ENCODE measurements at places on chromosomes 7 and 10.

GRCh38 chr7:141567432-141567831, 16.2 kb downstream of the AGK start:
- no peak for DNase-seq

GRCh38 chr7:99499371-99499720, 735 bp downstream of the ZNF394 start:
- no peak for DNase-seq

GRCh38 chr7:132934017-132934416, 147.9 kb downstream of the CHCHD3 start:
- DNase-seq: no peak

DNA sequence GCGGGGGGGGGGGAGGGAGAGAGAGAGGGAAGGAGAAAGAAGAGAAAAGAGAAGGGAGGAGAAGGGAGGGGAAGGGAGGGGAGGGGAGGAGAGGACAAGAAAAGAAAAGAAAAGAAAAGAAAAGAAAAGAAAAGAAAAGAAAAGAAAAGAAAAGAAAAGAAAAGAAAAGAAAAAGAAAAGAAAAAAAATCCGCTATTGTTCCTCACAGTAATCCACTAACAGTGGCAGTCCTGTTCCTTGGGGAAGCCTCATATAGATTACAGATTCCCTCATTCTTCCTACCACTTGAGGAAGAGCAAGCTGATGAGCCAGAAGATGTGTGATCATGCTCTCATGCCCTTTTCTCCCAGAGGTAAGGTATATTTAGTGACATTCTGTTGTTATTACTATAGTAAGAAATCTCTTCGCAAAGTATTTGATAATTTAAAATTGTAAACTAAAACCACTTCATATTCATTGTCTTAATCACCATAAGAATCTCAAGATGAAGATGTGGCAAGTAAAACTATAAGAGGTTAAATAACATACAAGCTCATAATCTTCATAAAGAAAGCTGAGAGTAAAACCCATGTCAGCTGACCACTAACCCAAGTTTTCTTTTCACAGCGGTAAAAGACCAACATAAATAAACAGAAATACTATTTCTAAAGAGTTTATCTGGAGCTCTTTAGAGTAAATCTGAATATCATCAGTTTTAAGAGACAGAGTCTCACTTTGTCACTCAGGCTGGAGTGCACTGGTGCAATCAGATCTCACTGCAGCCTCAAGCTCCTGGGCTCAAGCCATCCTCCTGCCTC, 128.1 kb downstream of the JMJD1C start:
- DNase-seq: no peak

DNA sequence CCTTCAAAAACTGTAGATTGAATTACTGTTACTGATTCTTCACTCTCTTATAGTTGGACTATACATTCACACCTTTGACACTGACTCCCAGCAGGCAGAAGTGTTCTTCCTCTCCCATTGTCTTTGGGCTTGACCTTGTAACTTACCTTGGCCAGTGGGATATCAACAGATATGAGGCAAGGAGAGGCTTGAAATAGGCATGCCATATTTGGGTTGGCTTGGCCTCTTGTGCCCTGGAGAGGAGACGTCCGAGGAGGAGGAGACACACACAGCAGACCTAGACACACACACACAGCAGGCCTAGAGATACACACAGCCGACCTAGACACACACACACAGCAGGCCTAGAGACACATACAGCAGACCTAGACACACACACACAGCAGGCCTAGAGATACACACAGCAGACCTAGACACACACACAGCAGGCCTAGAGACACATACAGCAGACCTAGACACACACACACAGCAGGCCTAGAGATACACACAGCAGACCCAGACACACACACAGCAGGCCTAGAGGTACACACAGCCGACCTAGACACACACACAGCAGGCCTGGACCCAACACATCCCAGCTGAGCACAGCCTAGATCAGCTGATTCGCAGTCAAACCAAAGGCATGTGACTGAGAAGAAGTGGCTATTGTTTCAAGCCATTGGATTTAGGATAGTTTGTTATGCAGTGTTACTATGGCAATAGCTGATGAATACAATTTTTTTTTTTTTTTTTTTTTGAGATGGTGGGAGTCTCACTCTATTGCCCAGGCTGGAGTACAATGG, 12.5 kb upstream of the GNA12 start:
- no peak for DNase-seq

- DNase-seq: peak; percentile 31
Observed at GRCh38 chr10:24848195-24848594, 104.2 kb downstream of the PRTFDC1 start.

DNA sequence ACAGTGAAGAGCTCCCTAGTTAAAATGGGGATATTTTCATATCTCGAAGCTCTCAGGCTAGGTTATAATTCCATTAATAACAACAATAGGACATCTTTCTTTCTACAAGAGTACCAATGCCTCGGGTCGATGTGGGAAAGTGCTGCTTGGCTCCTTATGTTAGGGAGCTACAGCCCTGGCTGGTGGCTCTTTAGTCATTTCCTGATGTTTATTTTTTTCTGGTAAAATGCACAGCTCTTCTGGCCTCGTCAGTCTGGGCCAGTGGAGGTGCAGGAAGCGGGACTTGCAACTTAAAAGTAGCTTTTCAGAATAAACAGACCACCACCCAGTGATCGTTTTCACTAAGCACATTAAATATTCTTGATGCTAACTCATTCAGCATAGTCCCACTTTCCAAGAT, 58.3 kb downstream of the MKX start:
- peak; percentile 13 for DNase-seq

- no peak for DNase-seq
Observed at GRCh38 chr7:83837683-83838082, 188.7 kb upstream of the SEMA3E start.

DNA sequence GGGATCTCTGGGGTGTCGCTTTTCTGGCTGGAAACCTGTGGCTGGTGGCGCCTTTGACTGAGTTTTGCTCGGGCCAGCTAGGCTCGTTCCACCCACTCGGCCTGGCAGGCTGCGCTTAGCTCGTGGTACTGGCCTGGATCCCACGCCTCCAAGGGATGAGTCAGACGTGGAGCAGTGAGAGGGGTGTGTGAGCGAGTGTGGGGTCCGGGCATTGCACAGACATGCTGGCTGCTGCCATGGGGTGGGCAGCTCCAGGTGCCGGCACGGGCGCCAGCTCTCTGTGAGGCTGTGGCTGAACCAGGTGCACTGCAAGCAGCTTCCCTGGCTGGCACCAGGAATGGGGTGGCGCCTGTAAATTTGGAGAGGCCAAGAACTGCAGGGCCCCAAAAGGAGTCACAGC, 63.1 kb upstream of the CACNA2D1 start:
- no peak for DNase-seq

GRCh38 chr7:78530351-78530750, 731.8 kb downstream of the PHTF2 start:
- DNase-seq: peak; percentile 76

- DNase-seq: no peak
Observed at GRCh38 chr7:141979568-141979967, 6.0 kb upstream of the TAS2R38 start.

- no peak for DNase-seq
Observed at GRCh38 chr7:21947946-21948345, 2.2 kb upstream of the CDCA7L start.

DNA sequence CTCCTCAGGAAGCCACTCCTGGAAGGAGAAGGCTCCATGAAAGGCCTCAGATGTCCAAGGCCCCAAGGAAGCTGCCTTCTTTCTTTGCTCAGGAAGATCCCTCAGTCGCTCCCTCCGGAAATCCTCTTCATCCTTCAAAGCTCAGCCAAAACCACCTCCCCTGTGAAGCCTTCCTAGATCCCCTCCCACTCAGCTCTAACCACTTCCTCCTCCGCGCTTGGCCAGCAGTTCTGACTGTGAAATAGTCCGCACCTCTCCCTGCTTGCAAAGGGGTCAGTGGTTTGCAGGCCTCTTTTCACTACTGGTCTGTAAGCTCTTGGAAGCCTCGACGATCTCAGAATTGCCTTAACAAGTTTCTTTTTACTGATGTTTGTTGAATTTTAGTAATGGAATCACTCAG, 23.9 kb downstream of the PYROXD2 start:
- no peak for DNase-seq

DNA sequence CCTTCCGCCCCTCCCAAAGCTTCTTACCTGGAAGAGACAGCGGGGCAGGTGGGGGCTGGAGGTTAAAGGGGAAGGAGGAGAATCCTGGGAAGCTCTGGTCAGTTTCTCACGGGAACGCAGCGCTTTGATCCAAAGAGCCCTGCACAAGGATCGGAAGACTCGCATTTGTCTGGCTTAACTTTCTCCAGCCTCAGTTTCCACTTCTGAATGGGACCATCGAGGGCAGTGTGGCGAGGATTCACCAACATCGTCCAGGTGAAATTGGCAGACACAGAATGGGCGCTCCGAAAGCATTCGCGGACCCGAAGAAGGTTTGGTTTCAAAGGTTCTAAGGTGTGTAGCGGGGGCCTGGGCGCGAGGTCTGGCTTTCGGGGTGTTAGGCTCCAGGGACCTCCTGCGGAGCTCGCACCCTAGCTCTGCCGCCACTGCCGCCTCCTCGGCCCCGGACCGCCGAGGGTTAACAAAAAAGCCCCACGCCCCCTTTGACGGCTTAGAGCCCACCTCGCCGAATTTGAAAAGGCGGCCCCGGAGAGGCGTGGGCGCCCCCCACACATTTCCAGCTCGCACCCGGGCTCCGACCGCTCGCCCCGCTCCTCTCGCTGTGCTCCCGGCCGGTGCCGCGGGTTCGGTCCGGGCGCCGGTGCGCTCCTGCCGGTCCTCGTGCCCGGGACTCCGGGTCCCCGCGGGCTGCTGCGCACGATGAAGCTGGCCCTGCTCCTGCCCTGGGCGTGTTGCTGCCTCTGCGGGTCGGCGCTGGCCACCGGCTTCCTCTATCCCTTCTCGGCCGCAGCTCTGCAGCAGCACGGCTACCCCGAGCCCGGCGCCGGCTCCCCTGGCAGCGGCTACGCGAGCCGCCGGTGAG, at the start of gene COL26A1:
Gene COL26A1 (plus strand): TSS at position 542 of the 862 bp plus-strand sequence. CDS start 158 bp downstream, at position 700.
- no peak for DNase-seq

DNA sequence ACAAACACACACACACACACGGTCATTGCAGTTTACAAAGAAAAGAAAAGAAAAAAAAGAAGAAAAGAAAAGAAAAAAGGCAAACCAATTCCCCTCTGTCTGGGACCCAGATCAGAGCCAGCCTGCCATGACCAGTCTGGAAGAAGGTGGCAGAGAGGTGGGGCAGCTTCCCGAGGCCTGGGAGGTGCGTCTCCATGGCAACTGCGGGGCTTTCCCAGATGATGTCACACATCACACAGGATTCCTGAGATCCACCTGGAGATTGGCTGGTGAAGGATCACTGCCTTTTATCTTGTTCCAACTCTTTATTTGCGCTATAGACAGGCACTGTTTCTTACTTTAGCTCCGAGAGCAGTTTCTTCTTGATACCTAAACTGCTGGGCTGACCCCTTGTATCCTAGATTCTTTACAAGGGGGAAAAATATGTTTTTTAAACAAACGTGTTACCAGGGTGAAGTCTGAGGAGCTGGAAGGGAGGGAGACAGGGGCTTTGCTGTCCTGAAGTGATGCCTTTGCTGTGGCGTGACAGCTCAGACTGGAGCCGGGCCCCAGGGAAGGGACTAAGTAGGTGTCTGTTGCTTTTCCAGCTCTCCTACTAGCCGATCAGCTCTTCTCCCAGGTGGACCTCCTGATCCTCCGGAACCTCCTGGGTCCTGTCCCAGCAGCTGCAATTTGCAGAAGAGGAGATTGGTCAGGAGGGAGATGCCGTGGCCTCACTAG, 298.5 kb downstream of the KLF6 start:
- DNase-seq: peak; percentile 29

DNA sequence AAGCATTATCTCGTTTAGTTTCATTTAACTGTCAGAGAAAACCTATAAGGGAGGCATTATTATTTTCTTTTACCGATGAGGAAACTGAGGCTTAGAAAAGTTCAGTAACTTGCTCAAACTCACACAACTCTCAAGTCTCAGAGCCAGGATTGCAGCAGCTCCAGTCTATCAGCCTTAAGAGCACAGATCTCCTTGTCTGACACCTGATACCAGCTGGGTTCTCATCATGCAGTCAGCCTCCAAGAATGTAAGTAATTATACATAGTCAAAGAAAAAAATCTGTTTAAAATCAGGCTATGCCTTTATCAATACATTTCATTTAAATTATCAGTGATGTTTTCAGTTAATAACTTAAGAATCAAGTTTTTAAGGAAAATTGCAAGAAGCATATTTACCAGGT, 236.6 kb upstream of the TCF7L2 start:
- peak; percentile 22 for DNase-seq

DNA sequence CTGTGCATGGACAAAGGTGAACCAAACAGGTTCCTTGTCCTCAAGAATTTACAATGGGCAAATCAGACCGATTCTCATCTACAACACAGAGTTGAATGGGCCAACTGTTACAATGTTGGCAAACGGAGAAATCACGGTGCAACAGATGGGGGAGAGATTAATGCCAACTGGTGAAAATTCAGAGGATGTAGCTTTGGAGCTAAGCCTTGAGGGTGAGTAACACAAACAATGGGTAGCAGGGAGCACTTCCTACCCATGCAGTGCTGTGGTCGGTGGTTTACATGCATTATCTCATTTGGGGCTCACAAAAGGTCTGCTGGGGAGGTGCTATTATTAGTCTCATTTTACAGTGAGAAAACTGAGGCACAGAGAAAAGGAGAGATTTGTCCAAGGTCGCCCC, 902 bp upstream of the NFE2L3 start:
- DNase-seq: no peak

DNA sequence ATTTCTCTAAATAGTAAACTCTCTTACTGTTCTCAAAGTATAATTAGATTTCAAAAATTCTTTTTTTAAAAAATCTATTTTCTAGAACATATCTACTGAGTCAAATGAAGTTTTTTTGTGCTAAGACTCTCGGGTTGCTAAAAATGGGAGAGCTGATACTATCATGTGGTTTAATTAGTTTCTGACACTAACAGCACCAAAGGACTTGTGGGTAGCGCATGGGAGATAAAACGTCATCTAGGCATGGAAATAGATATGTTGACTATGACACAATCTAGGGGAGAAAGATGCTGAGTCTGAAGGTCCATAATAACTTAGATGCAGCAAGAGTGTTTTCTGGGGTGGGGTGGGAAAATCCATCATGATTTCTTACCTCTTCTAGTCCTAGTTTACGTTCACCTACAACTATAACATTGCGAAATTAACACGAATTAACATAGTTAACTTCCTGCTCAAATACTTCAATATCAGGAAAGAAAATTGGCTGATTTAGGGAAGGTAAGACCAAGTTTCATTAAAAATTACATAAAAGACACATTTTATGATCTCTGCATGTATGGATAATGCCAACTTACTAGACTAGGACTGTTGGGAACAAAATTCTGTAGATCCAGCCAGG, 14.3 kb upstream of the ARMC3 start:
- DNase-seq: no peak

DNA sequence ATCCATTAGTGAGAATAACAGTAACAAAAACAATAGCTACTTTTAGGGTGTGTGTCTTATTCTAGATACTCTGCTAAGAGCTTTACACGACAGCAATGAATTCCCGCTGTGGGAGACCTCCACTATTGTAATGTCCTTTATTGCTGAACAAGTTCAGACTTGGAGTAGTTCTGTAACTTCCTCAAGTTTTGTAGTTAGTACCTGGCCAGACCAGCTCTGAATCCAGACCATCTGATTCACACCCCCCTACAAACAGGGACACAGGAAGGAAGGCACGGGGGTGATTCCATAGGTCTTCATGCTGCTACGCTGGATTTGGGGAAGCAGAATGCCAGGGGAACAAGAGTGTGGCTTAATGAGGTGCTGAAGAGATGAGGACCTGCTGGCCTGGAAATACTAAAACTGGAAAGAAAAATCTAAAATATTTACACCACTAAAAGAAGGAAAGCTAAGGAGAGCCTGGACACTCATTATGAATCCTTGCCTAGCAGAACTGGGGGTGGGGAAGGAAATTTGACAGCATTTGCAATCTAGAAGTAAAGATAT, 194.6 kb upstream of the TMEM72 start:
- DNase-seq: no peak

Measured in fibroblast of skin of right biceps (primary cell).